ENCODE measurements at places on chromosomes 1 and 21.

- DNase-seq = no peak
Measured at GRCh38 chr1:172875892-172876291, 174.8 kb downstream of the TNFSF18 start.

DNA sequence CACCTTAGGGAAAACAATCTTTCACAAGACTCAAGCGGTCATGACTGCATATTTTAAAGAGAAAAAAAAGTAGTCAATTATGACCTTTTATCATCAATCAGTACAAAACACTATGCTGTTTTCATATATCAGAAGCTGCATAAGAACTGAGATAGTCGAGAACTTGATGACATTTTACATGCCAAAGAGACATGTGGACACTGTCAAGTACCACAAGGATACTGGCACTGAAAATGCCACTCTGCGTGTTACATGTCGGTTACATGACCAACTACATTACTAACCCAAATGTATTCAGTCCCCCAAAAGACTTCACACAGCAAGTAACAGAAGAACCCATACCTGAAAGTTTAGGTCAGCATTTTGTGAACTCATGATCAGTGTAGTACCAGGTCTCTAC is 975.0 kb upstream of the ADGRL4 start:
- DNase-seq = no peak

DNA sequence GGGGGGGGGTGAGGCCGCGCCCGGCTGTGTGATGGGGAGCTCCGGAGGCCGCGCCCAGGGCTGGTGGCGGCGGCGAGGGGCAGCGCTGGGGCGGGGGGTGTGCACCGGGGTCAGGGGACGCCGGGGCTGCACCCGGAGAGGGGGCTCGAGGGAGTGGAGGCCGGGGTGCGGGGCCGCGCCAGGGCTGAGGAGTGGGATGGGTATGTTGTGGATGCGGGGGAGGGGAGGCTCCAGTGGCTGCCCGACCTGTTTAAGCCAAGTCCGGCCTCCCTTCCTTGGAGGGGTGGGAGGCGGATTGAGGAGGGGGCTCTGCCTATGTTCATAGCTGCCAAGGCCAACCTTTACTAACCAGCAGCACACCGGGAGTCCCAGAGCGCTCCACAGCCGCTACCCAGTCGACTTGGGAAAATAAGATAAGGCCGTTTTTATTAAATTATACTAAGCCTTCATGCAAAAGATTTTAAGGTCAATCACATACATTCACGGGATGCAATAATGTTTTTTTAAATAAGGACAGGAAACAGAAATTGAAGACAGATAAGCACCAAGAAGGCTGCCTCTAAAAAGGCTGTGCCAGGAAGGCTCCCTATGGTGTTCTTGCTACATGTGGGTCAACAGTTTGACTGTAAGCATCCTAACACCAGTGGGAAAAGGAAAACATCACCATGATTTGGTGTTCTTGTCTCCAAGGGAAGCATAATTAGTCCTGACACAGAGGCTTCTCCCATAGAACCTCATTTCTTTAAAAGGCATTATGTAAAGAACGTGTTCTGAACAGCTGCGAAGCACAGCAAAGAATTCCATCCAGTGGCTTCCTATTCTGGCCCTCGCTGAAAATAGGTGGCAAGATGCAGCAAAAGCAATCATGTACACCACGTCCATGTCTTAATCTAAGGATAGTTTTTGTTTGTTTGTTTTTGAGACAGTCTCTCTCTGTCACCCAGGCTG is 626 bp upstream of the HLCS start:
- DNase-seq = no peak

DNA sequence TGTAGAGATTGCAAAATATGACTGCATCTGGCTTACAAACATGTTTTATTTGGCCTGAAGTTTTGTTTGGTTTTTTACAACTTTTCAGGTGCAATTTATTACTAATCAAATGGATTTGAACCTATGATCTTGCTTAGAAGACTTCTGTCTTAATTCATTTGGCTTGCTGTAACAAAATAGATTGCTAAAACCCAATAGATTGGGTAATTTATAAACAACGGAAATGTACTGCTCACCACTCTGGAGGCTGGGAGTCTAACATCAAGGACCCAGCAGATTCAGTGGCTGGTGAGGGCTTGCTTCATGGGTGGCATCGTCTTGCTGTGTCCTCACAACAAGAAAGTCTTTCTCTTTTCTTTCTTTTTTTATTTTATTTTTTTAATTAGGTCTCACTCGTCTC is 72.9 kb downstream of the LBR start:
- no peak for DNase-seq

DNA sequence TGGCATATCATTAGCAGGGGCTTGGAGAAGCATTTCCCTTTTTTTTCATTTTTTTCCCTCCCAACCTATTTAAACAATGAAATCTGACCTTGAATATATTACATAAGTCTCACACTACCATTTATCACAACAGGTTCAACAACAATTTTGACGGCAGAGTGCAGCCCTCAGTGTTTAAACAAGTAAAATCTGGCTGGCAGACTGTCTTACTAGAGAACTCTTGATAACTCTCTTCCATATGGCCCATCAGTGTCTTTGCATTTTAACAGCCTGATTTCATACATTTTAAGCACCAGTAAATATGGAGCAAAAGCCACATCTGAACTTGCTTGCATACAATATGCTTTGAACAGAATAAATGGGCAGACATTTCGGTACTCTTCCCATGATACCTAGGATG is 213.0 kb downstream of the KCTD3 start:
- no peak for DNase-seq

GRCh38 chr1:171226747-171227370 is 21.4 kb upstream of the FMO1 start:
- peak; percentile 38 for DNase-seq

- no peak for DNase-seq
Measured at GRCh38 chr21:44550807-44551206, 498 bp downstream of the KRTAP10-2 start.

All from GM18507 (cell line).